Astrocyte (in vitro differentiated cells and primary cell): ENCODE measurements at places on chromosomes 5 and 9. TPM values are rescaled to one million over a fixed set of nuclear protein-coding genes. Genes with fewer than 3 reads are reported as not detected.

DNA sequence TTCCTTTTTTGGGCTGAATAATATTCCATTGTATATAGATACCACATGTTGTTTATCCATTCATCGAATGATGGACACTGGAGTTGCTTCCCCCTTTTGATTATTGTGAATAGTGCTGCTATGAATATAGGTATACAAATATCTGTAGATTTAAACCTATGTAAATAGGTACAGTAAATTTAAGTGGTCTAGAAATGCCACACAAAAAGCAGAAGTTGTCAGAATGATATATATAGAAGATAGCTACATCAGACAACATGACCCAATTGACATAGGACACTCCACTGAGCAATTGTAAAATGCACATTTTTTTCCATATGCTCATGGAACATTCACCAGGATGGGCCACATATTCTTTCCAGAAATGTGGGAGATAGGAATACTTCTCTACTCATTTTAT is 77.6 kb downstream of the SMIM15 start:
- DNase-seq: no peak

DNA sequence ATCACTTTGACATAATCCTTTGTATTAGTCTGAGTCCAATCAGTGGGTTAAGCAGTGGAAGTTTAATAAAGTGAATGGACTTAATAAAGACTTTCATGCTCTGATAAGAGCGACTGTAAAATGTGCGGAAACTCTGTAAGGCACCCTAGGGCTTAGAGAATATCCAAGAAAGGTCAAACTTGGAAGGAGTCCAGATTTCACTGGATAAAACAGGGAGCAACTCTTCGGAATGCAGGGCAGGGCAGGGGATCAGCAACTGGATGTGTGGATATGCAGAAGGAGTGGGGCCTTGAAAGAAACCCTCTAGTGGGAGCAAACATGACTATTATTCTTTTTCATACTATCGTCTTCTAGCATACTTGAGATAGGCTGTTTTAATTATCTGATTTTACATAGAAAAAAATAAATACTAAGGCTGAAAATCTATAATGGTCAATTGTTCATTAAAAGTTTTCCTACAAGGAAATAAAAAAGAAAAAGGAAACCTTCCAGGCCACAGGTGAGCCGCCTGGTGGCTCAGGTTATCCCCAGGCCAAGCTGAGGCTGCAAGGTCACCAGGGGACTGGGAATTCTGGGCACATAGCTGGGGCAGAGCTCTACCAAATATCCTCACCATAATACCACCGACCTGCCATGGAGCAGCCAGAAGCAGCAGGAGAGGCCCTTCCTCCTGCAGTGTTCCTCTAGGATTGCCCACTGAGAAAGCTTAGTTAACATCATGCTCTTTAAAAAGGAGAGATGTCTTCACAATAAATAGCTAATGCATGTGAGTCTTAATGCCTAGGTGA is 46.3 kb upstream of the CCDC112 start:
- no peak for DNase-seq

DNA sequence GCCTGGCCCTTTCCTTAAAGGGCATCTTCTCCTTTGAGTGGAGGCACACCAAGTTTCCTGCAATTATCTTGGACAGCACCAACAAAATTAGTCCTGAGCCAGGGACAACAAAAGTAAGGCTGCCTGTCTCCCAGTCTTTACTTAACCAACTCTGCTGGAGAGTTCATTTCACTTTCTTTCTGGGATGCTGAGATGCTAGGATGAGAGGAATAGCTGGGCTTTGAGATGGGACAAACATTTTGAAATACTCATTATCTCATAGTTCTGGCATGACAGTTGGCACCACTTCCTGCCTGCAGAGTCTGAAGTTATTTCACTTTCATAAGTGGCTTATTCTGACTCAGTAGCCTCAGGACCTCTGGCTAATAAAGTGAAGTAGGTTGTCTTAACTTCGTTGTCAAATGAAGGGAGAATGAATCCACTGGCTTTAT is 157.0 kb downstream of the C9orf152 start:
- DNase-seq: peak; percentile 94

- no peak for DNase-seq
Observed at GRCh38 chr5:61289241-61289640, 42.8 kb upstream of the ZSWIM6 start.

DNA sequence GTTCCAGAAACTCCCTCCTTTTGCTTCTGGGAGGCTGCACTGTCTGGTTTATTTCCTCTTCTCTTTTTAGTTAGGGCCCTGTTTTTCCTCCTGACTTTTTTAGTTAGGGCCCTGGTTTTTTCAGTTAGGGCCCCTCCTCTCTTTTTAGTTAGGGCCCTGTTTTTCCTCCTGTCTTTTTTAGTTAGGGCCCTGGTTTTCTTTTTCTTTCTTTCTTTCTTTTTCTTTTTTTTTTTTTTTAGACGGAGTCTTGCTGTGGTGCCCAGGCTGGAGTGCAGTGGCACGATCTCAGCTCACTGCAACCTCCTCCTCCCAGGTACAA is 15.1 kb downstream of the GSN start:
- DNase-seq: no peak

- DNase-seq: no peak
Observed at GRCh38 chr5:37757980-37758582, 81.8 kb downstream of the GDNF start.

DNA sequence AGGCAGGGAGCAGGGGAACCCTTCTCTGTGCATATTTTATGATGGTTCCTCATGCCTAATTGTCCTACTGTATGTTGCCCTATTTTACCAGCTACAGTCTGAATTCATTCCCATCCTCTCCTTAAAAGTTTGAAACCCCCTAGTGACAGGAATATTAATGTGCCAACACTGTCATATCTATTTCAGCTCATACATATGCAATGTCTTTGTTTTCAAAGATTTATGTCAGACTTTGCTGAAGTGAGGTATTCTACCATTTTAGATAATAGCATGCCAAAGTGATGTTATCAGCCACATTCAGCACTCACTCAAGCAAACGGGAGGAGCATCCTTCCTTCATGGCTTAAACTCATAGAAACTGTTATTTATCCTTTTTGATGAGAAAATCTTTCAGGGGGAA is 696.5 kb downstream of the NR2F1-AS1 start:
- no peak for DNase-seq

DNA sequence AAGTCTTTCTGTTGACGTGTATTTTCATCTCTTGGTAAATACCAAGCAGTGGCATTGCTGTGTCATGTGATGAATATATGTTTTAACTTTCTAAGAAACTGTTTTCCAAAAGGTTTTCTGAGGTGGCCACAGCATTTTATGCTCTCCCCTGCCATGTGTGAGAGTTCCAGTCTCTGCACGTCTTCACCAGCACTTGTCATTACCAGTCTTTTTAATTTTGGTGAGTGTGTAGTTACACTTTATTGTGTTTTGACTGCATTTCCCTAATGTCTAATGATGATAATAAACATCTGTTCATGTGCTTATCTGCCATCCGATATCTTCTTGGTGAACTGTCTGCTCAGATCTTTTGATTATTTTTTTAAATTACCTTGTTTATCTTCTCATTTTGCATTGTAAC is 27.4 kb upstream of the GADD45G start:
- no peak for DNase-seq

GRCh38 chr5:113381791-113382190 is 53.0 kb downstream of the TSSK1B start:
- peak; percentile 23 for DNase-seq

GRCh38 chr5:148913985-148914431 is 87.6 kb downstream of the ADRB2 start:
- peak; percentile 99 for DNase-seq

- DNase-seq: peak; percentile 37
Observed at GRCh38 chr9:125296843-125297372, 35.3 kb downstream of the GAPVD1 start.

- no peak for DNase-seq
Observed at GRCh38 chr5:77322406-77322805, 111.9 kb downstream of the PDE8B start.

- DNase-seq: peak; percentile 57
Observed at GRCh38 chr5:143514616-143515335, 111.3 kb upstream of the NR3C1 start.

- peak; percentile 95 for DNase-seq
Observed at GRCh38 chr5:13477118-13477737, 467.3 kb downstream of the DNAH5 start.

DNA sequence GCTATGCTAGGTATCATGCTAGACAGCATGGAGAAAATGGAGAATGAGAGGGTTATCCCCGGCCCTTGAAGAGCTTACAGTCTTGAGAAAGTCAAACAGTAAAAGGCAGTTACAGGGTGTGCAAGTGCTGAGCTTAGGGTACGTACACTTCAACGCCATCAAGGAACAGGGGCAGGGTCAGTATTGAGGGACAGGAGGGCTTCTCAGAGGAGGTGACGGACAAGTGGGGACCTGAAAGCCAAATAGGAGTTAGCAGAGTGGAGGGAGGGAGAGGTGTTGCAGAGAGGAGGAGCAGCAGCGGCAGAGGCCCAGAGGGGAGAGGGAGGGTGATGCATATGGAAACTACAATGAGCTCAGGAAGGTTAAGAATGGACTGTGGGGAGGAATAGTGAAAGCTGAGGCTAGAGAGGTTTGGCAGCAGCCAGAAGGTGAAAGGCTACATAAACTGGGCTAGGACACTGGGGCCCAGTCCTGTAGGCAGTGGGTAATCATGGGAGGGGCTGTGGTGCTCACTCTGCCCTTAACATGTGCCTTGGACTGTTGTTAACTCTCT is 88.0 kb downstream of the NRG2 start:
- no peak for DNase-seq

DNA sequence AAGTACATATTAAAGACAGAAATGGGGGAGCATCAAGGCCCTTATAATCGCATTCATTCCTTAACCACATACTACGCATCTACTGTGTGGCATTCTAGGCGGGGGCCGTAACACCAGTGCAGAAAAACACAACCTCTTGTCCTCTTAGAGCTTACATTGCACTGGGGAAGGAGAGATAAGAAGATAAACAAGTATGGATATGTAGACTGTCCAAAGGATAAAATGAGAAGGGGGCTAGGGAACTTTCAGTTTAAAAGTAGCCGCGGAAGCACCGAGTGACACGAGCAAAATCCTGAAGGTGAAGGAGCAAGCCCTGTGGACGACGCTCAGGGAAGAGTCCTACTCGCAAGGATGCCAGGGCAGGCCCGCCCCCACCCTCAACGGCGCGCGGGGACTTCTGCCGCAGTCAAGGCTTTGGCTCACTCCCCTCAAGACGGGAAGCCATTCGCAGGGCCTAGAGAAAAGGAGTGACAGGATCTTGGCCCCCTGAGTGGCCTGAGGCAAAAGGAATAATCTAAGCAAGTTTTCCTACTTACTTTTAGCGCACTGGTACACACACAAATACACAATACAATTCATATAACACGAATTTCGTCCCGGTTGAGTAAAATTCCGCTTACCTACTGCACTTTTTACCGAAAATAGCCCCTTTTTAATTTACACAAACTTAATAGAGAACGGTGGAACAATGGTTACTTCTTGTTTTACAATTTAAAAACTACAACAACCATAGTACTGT is 1.3 kb upstream of the NIPBL start:
- peak; percentile 48 for DNase-seq

- no peak for DNase-seq
Observed at GRCh38 chr9:27787891-27788290, 214.6 kb upstream of the C9orf72 start.

GRCh38 chr9:120729791-120730241 is 15.5 kb upstream of the MEGF9 start:
- DNase-seq: no peak

DNA sequence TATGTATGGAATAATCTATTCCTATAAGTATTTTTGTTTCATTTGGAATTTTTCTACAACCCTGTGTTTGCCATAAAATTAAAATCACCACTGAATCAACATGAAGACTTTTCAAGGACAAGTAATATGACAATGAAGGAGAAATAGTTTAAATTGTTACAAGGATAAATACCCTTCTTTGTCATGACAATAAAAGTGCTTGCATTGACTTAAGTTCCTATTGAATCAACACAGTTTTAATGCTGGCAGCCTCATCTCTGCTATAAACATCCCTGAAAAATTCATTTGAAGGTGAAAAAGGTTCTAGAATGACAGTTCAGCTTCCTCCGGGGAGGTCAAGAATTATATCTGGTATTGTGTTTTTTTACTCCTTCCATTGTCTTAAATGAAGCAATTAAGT is 1105.1 kb upstream of the CDH9 start:
- no peak for DNase-seq

DNA sequence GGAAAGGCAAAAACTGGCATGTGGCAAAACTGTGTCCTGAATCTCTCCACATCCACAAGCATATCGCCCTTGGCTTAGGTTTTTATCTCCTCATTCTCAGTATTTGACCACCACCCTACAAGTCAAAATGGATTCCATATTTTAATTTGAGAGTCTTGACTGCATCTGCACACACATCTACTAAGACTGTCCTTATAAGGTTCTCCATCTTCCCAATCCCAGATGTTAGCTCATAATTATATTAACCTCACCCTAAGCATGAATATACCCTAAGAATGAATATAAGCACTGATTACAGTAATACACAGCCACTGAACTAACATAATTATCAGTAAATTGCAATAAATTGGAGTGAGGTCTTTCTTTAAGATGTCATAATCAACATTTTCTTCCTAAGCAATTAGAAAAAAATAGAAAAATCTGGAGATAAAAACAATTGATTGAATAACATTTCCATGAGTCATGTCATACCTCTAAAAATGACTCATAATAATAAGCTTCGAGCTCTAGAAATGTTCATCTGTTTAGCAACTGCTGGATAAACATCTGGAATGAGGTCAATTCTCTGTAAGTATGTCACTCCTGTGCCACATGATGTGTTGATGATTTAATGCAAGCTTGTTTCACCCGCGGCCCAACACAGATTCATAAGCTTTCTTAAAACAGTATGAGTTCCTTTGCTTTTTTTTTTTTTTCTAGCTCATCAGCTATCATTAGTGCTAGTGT is 39.9 kb upstream of the PAM start:
- peak; percentile 85 for DNase-seq

DNA sequence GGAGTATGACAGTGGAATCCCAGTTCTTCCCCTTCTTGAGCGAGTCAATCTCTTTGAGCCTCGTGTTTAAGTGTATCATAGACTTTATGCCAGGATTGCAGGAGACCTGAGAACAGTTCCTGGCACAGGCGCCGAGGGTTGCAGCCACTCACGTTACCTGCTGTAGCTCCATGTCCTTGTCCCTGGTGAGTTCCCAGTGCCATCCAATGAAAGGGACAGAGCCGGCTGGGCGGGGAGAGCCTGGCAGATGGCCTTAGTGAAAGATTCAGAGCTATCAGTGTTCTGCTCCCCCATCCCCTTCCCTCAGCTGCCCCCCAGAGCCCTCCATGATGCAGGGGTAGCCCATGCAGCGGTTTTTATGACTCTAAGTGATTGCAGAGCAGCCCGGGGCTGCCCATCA is 554.0 kb downstream of the BNC2 start:
- DNase-seq: no peak

BNIP1 gene
- total RNA-seq: 10.4 and 13.2 TPM in 2 replicates

GLRA1 gene
- not detected in 2 replicates for total RNA-seq

GARIN3 gene
- total RNA-seq: not detected in 2 replicates

ACSL6 gene
- total RNA-seq: 0.07 TPM in 1 of 2 replicates, not detected in the other

MATR3 gene
- 126 and 134 TPM in 2 replicates for total RNA-seq

TMEM171 gene
- 0.38 and 0.45 TPM in 2 replicates for total RNA-seq

NR5A1 gene
- 0.26 TPM in 1 of 2 replicates, not detected in the other for total RNA-seq

WDR38 gene
- not detected in 2 replicates for total RNA-seq

BTNL8 gene
- not detected in 2 replicates for total RNA-seq

FBP2 gene
- total RNA-seq: not detected in 2 replicates

EMB gene
- total RNA-seq: 19.8 and 25.7 TPM in 2 replicates
